Putamen (tissue), 1 donor: ENCODE measurements at places on chromosomes 6 and 20.

- no peak for DNase-seq
These were observed 5.7 kb upstream of the TENT5A start for GRCh38 chr6:81758221-81758620.

- no peak for DNase-seq
These were observed 8.1 kb upstream of the CCN5 start for GRCh38 chr20:44707018-44707579.

DNA sequence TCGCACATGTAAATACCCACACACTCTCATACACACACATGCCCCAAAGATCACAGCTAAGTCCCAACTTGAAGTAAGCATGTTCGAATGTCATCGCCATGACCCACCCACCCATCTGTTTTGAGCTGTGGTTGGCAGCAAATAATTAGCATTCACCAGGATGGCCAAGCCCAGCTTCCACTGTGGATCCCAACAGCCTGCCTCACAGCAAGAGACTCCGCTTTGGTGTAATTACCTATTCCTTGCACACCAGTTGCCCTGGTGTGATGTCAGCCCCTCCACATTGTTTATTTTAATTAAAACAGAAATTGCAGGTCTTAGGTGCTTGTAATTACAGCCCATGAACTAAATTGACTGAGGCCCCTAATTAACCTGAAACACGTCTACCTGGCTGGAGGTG, 81.1 kb downstream of the MAFB start:
- no peak for DNase-seq

DNA sequence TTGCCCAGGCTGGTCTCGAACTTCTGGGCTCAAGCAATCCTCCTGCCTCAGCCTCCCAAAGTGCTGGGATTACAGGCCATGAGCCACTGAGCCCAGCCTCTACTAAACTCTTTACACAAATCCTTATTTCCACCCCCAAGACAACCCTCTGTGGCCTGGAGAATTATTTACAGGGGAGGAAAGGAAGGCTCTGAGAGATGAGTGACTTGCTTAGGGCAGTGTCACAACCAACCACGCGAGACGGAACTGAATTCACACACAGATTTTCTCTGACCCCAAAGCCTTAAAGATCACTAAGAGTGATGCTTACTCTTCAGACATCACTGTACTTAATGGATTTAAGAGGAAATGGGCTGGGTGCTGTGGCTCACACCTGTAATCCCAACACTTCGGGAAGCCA, 86.2 kb downstream of the RIPOR3 start:
- no peak for DNase-seq

DNA sequence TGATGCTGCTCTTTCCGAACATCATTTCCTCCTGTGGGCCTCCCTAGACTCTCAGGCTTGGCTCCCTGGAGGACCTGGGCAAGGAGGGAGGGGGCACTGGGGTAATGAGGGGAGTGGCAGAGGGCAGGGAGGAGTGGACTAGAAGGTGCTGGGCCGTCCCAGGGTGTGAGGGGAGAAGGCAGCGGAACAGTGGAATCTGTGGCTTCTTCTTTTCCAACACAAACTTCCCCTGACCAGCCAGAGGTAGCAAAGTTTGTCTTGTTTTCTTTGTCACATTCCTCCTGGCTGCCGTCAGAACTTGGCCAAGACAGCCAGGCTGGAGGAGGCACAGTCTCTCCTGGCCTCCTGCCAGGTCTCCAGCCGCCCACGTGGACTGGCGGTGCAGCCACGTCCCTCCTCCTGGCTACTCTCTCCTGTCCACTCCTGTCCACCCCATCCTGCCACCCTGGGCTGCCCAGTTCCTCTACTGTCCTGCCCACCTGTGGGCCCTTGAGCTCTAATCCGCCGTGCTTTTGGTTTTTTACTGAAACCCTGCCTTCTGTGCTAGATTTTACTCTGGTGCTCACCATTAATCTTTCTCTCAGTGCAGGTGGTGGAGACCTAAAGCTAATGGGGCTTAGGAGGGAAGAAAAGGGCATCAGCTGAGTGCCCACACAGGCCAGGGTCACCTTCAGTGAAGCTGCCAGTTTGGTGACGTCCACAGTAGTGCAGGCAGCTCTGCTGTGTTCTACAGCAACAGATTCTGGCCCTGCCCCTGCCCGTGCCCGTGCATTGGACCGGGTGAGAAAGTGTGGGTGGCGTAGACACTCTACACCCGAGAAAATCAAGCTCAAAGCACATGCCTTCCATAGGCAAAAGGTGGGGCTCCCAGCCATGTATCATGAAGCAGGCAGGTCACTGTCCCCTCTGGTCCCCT, 2.8 kb upstream of the CDSN start:
- peak; percentile 32 for DNase-seq

DNA sequence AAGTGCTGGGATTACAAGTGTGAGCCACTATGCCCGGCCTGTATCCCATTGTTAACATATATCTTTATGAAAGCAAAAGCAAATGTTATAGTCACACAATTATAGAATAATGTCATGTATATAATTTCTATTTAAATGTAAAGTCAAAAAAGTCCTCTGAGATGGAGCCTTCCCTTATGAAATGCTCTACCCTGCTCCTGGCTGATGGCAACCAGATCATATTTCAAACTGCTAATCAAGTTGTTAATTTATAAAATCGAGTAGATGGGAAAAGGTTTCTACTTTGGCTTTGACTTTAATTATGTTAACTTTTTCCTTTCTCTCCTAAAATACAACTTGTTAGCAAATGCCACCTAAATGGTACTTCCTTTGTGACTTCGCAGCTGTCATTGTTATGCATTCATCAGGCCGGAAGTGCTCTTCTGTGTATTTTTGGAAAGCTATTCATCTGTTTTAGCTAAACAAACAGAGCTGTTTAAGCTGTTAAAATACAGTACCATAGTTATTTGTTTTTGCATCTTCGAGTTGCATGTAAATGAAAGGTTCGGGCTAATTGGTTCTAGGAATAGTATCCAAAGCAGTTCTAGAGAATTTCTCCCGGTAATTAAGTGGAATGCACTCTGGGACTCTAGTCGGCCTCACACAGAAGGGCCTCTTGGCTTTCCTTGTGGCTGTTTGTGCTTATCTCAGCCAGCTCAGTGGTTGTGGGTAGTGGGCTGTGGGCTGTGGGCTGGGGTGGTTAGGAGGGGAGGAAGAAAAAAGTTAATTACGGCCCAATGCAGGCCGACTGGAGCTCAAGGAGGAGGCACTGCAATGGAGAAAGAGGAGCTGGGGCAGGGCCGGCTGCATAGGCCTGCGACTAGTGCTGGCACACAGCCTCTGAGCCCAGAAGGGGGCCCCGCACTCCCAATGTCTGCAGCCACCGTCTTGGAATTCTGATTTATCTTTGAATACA, 34.8 kb downstream of the SLC35D3 start:
- DNase-seq, result no peak
